Kidney capillary endothelial cell (primary cell): ENCODE measurements at places on chromosomes 5 and 9.

- DNase-seq = no peak
Measured at GRCh38 chr9:114364134-114365041, 23.4 kb downstream of the AKNA start.

- DNase-seq = no peak
Measured at GRCh38 chr9:5750569-5750968, 82.3 kb downstream of the ERMP1 start.

DNA sequence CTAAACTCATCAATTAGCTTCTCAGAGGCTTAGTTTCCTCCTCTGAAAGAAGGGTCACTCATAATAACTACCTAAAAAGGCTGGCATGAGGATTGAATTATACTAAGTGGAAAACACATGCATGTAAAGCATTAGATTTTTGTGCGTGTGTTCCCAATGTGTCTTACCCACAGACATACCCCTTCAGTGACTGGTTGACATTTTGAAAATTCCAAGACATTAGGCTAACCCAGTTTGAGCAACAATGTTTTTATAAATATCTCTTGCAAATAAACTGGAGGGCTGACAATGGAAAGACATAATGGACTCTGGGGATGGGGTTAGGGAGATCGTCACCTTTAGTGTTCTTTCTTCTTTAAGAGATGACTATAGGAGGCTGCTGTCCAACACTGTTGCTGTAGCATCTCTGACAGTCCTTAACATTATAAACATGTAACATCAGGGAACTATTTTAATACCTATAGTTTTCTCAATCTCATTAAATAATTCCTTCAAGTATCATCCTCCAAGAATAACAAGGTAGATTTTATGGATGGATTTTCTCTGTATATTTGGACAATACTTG is 24.3 kb downstream of the HMHB1 start:
- no peak for DNase-seq

- DNase-seq = peak; percentile 27
Measured at GRCh38 chr9:93156475-93157008, 22.5 kb upstream of the NINJ1 start.

DNA sequence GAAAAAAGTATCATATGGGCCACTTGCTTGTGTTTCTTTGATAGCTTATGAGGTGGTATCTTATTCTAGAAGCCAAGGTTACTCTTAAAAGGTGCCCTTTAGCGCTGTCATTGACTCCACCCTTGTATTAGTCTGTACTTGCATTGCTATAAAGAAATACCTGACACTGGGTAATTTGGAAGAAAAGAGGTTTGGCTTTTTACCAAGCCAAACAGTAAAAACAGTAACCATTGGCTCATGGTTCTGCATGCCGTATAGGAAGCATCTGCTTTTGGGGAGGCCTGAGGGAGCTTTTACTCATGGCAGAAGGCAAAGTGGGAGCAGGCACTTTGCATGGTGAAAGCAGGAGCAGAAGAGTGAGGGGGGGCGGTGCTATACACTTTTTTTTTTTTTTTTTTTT is 87.4 kb downstream of the TEK start:
- DNase-seq = no peak

GRCh38 chr9:18605766-18606180 is 131.8 kb downstream of the ADAMTSL1 start:
- DNase-seq = no peak

DNA sequence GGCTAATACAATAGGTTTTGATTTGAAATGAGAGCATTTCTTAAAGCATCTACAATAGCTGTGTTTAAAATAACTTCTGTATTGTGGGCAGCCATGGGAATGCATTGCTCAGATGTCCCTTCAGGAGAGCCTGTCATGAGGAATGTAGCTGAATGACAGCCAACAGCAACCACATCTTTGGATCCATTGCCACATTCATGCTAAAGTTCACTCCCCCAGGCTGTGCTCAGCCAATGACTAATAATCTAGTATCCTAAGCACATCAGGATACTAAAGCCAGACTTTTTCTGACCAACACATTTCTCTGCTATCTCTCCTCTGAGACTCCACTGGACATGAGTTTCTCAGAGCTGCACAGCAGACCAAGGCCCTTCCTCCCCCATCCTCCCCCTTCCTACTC is 45.5 kb downstream of the HTR1A start:
- no peak for DNase-seq
